ENCODE measurements at places on chromosomes 3 and 15.

GRCh38 chr15:67820992-67821783, 4.1 kb upstream of the SKOR1 start:
- peak; percentile 80 for DNase-seq

GRCh38 chr3:61029194-61029593, 222.1 kb downstream of the FHIT start:
- no peak for DNase-seq

GRCh38 chr3:24235121-24235520, 259.5 kb downstream of the THRB start:
- no peak for DNase-seq

DNA sequence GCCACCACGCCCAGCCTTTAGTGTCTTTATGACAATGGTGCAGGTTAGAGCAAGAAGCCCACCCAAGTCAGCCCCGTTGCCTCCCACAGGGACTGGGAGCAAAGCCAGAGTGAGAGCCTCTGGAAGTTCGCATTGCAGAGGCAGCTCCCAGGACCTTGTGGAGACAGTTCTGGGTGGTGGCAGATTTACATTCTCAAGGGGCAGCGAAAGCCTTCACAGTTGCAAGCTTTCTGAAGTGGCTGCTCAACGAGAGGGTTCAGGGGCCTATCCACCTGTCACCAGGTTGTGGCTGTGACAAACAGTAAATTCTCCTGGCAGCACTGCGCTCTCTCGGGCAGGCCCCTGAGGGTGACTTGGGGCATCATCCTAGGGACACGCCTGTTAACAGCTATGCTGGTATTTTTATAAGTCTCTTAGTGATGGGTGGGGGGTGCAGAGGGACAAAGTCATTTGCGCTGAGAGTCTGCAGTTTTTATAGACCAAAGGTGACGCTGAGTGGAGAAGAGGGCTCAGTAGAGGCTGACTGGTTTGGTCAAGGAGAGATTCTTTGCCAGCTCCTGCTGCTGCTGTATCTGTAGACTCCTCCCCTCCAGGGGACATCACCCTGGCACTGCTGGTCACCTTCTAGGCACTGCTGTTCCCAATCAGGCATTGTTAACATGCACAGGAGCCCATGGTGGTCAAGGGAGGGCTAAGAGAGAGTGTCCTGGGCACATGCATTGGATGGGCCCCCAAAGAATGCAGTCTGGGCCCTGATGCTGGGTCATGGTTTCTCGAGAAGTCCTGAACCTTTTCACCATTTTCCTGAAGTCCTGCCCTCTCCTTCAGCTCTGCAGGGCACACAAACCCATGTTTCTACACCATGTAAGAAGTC, 57.5 kb upstream of the KLF13 start:
- no peak for DNase-seq

DNA sequence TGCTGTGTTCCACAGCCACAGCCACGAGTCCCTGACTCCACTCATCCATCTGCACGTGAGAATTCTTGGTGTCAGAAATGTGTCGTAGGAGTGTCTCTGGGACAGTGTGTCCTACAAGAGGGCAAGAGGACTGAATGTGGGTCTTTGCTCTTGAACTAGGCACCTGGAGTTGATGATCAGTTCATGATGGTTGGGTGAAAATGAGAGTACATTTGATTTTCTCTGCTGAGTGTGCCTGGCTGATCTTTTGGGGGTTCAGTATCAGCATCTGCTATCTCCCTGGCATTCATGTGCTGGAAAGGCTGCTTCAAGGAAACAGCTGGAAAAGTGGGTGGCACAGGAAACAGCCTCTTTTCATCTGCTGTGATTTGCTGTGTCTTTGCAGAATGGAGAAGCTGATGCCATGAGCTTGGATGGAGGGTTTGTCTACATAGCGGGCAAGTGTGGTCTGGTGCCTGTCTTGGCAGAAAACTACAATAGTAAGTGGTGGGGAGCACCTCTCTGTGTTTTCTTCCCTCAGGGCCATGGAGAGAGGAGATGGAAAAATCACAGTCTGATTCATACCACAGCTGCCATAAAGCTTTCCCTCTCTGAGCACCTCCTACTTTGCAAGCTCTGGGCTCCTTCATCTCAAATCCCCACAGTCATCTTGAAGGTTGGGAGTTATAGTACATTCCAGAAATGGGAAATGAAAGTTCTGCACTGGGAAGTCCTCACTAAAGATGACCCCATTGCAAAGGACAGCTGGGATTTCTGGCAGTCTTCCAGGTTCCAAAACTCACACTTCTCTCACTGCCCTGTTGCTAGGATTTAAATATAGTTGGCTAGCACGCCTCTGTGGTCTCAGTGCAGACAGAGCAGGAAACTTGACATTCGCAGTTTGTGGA, 17.8 kb downstream of the TF start:
- peak; percentile 72 for DNase-seq

GRCh38 chr3:197567904-197568681, 12.3 kb upstream of the BDH1 start:
- DNase-seq: no peak

DNA sequence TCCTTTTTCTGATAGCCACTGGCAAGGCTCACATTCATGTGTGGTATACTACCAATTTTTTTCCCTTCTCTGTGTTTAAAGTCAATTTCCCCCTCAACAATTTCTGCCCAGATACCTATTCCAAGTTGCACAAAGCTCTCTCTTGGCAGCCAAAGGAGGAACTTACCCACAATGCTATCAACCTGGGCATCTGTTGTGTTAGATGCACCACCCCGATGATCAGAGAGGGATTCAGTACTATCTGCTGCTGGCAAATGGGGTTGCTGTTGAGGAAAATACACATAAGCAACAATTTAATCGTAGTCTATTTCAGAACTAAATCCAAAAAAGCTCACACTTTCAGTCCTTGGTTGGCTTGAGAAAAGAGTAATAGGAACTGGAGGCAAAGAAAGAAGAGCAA, 46.1 kb downstream of the AAGAB start:
- DNase-seq: no peak

- DNase-seq: no peak
These were observed 77.2 kb downstream of the IL1RAP start for GRCh38 chr3:190591080-190591479.

GRCh38 chr3:195752546-195753331, 32.0 kb downstream of the MUC20 start:
- DNase-seq: peak; percentile 31

- no peak for DNase-seq
These were observed 75.6 kb upstream of the GOLGA8B start for GRCh38 chr15:34659056-34659455.

DNA sequence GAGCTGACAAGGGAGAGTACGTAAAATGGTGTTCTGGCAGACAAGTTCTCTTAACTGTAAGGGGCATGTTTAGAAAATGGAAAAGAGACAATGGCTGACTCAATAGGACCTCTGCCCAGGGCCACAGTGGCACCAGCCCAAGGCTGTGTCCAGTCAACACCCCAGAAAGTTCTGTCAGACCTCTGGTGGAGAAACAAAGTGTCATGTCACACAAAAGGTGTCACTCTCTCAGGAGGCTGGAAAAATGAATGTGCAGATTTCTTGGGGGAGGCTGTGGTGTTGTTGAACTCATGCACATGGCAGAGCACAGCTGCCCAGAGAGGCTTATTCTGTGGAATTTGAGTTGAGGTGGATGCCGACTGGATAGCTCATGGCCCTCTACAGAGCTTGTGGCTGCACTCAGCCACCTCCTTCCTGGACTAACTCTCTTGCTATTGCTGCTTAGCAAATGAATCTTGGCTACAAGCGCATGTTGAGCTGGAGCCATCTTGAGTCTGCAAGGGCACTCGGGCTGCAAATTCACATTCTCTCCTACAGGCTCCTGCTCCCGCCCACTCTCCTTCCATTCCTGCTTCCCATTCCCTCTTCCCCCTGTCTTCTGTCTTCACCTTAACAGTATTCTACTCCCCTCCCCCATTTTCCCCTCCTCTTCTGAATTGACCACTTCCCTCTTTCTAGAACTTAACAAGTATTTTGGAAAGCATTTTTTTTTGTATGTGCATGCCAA, 55.8 kb upstream of the SLC7A14 start:
- no peak for DNase-seq

- no peak for DNase-seq
These were observed 8.0 kb downstream of the POC1A start for GRCh38 chr3:52146189-52146588.

- no peak for DNase-seq
These were observed 144.0 kb downstream of the CHSY1 start for GRCh38 chr15:101107625-101108460.

DNA sequence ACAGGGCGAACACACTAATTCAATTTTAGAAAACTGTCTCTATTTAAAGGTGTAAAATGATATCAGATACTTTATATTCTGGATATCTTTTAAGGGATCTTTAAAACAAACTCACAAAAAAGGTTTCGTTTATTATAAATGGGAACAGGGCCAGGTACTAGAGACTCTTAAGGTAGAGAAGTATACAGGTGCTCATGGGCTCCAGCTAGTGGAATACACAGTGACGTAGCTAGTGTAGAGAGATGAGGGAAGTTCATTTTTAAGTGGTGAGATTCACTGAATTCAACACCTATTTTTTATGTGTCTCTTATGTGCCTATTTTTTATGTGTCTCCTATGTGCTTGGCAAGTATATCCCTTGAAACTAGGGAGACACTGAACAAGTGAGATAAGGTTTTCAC, 132.7 kb upstream of the FAM3D start:
- no peak for DNase-seq

GRCh38 chr3:146970236-146970635, 365.1 kb upstream of the PLSCR5 start:
- DNase-seq: no peak

DNA sequence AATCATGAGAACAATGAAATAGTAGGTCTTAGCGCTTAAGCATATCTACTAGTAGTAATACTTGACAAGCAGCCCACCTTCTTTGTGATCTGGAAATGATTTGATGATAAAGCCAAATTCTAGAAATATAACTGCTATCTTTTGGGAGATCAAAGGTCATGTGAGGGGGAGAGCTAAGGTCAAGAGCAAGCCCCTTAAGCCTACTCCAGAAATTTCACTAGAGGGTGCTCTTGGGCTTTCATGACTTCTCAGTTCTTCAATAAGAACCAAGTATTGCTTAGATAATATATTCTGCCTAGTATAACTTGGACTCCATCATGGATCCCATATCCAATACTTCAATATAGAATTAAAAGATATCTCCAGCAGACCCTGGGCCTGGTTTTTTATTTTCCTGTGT, 319.6 kb downstream of the ZBTB20 start:
- peak; percentile 67 for DNase-seq

GRCh38 chr3:141411251-141411771, 43.0 kb downstream of the ZBTB38 start:
- peak; percentile 67 for DNase-seq

GRCh38 chr3:38006031-38006430, 15.4 kb downstream of the VILL start:
- DNase-seq: no peak

DNA sequence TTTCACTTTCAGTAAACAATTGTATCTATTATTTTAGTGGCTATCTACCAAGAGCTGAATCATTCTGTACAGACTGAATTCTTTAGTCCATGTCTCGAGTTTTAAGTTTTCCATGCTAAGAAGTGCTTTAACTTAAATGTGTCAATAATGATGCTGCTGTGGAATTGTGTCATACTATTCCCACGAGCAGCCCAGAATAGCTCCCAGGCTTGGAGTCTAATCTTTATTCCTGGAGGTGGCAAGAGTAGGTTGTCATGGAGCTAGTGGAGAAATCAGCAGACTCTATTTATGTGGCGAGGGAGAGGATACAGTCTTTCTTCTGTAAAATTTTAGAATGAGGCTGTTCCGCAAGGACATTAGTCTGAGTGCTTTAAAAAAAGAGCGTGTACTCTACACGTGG, 207.2 kb downstream of the ROBO2 start:
- no peak for DNase-seq

DNA sequence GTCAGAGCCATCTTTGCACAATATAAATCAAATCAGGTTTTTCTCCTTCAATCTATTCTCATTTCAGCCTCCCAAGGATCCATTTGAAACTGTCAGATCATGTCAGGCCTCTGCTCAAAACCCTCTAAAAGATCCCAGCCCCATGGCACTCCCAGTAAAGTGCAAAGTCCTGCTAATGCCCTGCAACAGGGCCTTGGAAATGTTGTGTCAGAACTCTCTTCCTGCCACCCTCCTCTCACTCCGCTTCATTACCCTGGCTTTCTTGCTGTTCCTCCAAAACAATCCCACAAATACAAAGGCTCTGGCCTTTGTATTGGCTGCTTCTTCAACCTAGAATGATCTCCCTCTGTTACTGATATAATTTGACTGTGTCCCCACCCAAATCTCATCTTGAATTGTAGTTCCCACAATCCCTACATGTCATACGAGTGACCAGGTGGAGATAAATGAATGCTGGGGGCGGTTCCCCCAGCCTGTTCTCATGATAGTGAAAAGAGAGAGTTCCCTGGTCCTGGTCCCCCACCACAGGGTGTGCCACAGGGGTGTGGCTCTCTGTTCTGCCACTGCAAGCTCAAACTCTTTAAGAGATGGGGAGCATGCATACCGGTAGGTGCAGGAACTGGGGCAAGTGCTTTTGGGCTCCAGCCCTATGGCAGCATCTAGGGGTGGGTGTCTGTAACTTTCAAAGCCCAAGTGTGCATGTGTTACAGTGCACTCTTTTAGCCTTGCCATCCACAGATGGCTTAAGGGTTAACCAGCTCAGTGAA, 22.9 kb upstream of the TRA2B start:
- DNase-seq: no peak

DNA sequence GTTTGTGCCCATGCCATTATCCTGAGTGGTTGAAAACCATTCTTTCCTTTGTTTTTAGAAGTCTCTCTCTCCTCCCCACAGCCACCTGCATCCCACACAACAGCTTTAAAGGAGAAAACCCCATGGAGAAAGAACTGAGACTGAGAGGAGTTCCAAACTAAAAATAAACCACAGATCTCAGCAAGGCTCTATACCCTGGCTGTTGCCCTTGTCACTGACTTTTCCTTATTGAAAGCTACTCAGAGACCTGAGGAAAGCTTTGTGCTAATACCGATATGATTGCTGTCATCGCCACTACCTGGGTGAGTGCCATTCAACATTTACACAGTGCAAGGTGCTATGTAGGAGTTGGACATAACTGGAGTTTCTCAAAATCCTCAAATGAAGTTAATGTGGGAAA, 55.5 kb upstream of the RASGRP1 start:
- no peak for DNase-seq

GRCh38 chr3:145727476-145727875, 433.5 kb downstream of the PLOD2 start:
- DNase-seq: no peak

DNA sequence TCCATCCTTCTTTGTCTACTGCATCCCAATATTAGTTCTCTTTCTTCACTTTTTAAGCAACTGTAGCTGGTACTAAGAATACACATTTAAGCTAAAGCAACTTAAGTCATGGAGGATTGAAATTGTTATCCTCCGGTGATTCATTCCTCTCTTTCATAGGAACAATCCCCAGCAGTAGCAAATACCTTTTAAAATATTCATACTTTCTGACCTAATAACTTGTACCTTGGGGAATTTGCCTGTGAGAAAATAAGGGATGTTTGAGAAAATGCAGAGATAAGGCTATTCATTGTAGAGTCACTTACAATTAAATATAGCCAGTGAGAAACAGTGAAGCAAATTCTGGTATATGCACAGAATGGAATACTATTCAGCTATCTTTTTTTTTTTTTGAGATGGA, 66.0 kb downstream of the VPS13C start:
- no peak for DNase-seq

All from suppressor macrophage treated with lipopolysaccharide for 1 hour (primary cell).